ENCODE measurements at places on chromosomes 3 and 15. TPM values are rescaled to one million over a fixed set of nuclear protein-coding genes. Genes with fewer than 3 reads are reported as not detected.

The EFCC1 gene
- 0.27 TPM for total RNA-seq

DNA sequence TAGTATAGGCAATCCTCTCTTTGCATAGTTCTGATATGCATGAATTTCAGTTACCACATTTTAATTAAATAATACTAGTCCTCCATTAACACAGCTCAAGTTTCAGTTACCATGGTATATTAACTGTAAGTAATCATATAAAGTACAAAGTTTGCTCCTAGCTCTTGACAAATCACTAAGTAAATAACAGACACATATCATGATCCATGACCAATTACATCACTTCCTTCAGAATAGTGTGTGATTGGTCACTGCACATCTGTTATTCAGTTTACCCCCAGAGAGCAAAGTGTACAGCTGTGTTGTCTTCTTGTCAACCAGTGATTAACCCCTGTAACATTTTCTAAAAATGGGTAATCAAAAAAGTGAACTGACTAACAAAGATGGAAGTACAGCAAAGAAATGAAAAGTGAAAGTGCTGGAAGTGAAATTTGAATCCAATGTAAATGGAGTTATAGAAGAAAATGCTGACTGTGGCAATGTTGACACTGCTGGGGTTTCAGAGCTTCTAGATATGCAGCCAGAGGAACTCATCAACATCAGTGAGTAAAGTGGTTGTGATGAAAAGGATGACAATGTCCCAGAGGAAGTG is 30.2 kb upstream of the LEKR1 start:
- DNase-seq, result peak; percentile 50

GRCh38 chr3:53169045-53169831 is 8.2 kb downstream of the PRKCD start:
- peak; percentile 37 for DNase-seq

DNA sequence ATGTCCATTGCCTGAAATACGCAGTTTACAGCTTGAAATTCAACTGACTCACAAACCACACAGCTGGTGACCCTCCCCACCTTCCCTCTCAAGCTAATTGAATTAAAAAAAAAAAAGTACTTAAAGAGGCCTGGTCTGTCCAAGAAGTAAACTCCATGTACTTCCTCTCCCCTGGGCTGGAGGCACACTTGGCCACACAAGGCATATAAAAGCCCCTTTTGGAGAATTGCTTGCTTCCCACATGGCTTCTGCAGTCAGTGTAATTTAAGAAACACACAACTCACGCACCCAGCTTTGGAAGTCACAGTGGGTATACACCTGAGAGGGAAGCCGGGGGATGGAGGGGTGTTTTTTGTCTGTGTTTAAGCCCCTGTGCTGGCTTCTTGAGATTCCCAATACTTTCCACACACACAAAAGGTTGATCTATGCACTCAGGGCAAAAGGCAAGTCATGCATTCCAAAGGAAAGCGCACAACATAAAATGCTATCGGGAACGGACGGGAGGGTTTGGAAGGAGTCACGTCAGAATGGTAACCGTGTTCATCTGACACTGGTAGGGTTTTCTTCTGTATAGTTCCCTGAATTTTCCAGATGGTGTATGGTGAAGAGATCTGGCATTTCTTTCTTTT is 106.6 kb upstream of the ALDH1A3 start:
- DNase-seq, result peak; percentile 38

The AHSG gene
- total RNA-seq, result not detected

DNA sequence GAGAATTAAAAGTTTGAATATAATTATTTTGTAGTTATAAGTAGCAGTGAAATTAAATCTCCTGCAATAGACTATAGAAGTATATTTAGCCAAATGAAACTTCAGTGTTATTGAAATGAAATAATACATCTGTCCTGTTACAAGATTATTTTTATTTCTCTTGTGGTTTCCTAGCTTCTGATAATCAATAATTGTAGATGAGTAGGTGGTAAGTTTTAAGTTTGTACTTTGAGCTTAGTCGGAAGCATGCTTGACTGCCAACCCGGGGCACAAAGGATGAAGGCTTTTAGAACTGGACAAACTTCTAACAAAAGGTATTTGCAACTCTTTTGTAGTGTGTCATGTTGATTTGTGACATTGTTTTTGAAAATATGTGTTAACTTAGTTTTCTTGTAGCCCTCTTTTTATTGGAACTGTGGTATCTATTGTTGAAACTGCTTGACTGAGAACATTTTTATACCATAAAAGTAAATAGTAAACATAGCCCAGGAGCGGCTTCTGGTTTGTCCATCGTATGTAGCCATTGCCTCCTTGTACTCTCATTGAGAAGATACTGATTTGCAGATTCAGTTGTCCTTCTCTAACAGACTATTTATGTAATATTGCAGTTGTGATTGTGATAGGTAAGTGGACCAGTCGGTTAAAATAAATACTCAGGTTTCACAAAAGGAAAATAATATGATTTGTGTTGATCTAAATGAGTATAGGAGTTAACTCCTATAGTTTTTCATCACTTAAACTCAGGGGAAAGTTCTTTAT is 2.9 kb downstream of the CTNNB1 start:
- no peak for DNase-seq

The CTXN2 gene
- not detected for total RNA-seq

GRCh38 chr15:69691307-69692015 is 238.8 kb downstream of the RPLP1 start:
- no peak for DNase-seq

DNA sequence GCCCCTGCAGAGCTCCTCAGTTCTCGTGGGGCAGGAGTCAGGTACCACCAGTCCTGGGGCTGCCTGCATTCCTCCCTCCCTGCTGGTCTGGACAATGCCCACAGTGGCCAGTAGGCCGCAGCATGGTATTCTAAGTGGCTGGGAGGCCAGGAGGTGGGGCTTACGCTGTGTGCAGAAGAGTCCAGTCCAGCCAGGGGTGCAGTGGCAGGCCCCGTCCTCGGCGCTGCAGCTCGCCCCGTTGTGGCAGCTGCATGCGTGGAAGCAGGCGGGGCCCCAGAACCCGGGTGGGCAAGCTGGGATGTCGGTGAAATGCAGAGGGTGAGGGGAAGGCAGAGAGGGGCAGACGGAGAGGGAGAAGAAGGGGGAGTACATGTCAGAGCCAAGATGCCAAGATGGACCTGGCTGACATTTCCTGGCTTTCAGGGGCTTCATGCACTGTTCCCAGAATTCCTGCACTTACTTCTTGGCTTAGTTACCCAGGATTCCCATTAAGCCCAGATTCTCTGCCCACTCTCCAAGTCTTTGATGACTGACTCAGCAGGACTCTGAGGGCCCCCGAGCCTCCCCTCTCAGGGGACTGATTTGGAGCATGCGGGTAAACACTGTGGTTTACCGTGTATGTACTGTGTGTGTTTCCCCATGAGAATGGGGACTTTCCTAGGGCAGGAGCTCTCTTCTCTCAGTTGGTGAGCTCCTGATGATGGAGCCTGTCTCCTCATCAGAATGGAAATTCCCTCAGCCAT is 47.5 kb downstream of the RAB11A start:
- peak; percentile 68 for DNase-seq

- no peak for DNase-seq
Measured at GRCh38 chr3:80252113-80252512, 484.3 kb upstream of the ROBO1 start.

The GASK1A gene
- 0.08 TPM for total RNA-seq

DNA sequence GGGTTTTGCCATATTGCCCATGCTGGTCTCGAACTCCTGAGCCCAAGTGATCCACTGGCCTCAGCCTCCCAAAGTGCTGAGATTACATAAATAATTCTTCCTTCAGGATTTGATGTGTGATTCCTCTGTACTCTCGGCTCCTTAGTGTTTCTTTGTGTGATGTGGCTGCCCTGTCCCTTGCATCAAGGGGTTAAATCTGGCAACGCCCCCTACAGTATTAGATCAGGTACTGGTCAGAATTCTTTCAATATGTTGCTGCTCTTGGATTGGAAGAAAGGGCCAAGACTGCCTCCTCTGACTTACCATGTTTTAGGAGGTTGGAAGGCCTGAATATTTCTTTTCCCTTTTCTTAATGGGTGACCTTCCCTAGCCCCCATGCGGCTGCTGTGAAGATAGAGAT is 390.6 kb upstream of the WNT5A start:
- DNase-seq, result no peak

- no peak for DNase-seq
Measured at GRCh38 chr3:13015286-13016082, 57.7 kb downstream of the IQSEC1 start.

- DNase-seq, result no peak
Measured at GRCh38 chr15:62977952-62978811, 64.4 kb upstream of the TPM1 start.

DNA sequence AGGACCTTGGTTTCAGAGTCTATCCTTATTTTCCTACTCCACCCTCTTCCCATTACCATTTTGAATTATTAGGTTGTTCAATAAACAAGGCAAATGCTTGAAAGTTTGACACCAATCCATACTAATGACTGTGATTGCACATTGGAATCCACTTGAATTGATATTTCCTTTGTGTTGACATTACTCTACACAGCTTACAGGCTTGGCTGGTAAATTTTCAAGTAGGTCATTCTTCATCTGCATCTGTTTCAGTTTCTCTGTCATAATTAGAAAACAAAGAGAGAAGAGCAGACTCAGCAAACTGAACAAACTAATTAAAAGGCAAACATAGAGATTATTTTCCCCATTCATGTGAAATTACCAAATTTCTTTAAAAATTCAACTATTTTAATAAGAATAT is 732.9 kb upstream of the BCHE start:
- no peak for DNase-seq

DNA sequence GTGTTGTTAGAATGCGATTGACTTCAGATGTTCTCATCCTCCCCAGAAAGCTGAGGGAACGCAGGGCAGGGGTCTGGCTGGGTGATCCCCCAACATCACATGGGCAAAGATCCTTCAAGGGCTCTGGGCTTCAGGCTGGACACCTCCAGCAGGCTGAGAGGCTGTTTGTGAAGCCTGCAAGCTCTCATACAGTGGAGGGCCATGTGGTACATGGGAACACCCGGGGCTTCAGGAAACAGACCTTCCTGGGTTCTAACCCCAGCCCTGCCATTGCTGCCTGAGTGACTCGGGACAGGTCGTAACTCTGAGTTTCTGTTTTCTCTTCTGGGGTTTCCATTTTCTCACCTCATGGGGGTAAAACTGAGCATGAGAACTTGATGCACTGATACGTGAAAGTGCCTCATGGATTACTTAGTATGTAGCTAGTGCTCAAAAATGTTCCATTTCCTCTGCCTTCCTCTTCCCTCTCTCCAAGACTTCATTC is 81.2 kb downstream of the TLE3 start:
- no peak for DNase-seq

DNA sequence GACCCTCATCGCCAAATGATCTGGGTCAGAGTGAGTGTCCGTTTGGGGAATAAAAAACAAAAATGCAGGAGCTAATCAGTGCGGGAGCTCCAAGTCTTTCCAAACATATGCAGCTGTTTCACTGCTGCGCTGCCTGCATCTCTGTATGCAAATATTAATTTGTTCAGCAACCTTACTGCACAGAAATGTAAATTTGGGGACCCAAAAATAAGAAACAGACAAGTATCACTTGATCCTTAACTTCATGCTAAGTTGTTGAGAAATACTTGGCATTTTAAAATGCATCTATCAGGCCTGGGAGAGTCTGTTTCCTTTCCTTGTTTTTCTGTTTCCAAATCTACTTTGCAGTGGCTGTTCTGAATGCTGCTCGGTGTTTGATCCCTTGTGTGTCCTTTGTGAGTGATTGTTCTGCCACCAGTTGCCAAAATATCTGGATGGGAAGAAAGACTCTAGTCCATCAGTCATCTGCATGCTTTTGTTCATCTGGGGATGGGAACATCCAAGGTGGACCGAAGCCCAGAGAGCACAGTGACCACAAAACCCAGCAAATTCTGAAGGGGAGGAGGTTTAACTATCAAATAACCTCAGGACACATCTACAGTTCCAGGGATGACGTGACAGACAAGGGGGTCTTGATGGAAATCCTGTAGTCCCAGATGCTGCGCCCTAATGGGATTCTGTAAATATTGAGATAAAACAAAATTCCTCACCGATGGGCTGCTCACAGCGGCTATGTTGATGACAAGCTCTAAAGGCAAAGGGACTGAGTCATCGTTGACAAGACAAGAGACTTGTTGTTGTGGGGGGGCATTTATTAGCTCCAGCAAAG is 199.5 kb upstream of the WNT5A start:
- peak; percentile 14 for DNase-seq

The ANKUB1 gene
- not detected for total RNA-seq

The SORD gene
- total RNA-seq, result 38.8 TPM

The SLC22A14 gene
- not detected for total RNA-seq

The ACY1 gene
- total RNA-seq, result 41.7 TPM

- no peak for DNase-seq
Measured at GRCh38 chr15:93917181-93917580, 314.2 kb upstream of the MCTP2 start.

- DNase-seq, result no peak
Measured at GRCh38 chr15:62912808-62913207, 129.7 kb upstream of the TPM1 start.

The ZNF502 gene
- total RNA-seq, result 1.0 TPM

DNA sequence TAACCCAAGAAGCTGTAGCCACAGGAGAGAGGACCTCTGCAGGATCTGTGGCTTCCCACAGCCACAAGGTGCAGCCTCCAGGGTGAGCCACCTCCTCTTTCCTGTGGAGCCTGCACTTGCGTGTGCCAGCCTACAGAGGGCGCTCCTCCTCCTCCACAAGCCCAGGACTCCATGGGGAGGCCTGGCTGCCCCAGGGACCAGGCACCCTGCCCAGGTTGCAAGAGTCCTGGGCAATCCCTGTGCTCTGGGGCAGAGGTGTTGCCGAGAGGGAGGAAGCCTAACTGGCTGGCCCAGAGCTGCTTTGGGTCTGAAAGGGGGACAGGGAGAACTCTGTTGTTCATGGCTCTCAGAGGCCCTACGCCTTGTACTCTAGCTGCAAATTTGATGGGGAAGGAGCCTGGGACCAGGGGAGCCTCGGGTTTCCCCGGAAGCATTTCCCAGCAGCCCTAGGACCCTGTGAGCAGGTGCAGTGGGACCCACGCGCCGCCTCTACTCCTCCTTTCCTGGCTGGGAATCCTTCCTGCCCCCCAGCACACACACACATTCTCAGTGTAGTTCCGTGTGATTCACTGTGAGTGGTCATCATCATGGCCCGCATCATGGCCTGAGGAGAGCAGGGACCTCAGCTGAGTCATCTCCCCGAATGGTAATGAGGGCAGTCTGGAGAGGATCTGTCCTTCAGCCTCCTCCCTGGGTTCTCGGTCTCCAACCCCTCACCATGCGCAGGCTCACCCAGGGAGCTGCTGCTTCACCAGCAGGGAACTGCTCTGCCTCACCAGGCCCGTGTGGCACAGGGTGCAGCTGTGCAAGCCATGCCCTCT is 24.3 kb downstream of the TBC1D21 start:
- peak; percentile 71 for DNase-seq

The CCK gene
- total RNA-seq, result not detected
